CD4-positive, CD25-positive, alpha-beta regulatory T cell (primary cell): ENCODE measurements at places on chromosomes 16 and 17.

- no peak for DNase-seq
- H3K4me1 ChIP-seq: peaks cover 8% of the 10 kb centered on the region
- no peaks in the 10 kb centered on the region for H3K27me3 ChIP-seq
- H3K27ac ChIP-seq: no peak overlapping the region
These were observed 26.4 kb downstream of the PITPNC1 start for GRCh38 chr17:67403483-67403882.

DNA sequence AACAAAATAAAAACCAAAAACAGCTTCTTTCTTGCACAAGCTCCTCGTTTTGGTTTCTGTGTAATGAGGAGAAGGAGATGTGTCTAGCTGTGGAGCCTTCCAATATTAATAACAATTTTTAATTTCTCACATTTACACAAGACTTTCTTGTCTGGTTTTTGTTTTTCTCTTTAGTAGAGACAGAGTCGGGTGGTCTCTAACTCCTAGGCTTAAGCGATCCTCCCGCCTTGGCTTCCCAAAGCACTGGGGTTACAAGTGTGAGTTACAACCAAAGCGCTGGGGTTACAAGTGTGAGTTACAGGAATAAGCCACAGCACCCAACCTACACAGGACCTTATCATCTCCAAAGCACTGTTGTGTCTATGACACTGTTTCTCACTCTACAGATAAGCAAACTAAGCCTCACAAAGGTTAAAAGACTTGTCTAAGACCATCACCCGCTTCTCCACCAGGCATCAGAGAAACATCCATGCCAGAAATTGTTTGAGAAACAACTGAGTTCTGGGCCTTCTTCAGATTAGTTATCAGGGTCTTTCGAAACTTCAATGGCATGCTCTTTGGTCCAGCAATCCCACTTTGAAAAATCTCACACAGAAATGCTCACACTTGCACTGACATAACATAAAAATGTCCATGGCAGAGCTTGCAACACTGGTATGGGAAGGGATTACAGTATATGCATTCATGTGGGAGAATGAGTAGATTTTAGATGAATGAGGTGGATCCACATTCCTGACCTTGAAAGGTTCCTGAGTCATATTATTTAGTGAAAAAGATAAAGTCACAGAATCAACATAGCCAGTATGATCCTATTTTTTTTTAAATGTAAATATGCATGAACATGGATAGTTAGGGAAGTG, 3.9 kb downstream of the ABAT start:
- H3K27me3 ChIP-seq: no peaks in the 10 kb centered on the region
- no peak overlapping the region for H3K27ac ChIP-seq
- H3K4me1 ChIP-seq: peaks cover 18% of the 10 kb centered on the region
- DNase-seq: no peak
- no peaks in the 10 kb centered on the region for H3K36me3 ChIP-seq

GRCh38 chr16:61797296-61797795, 238.9 kb downstream of the CDH8 start:
- H3K36me3 ChIP-seq: no peaks in the 10 kb centered on the region
- H3K4me3 ChIP-seq: no peak overlapping the region
- no peak for DNase-seq
- no peaks in the 10 kb centered on the region for H3K4me1 ChIP-seq
- H3K27ac ChIP-seq: no peak overlapping the region

GRCh38 chr17:20184977-20185619, 175.9 kb downstream of the SPECC1 start:
- no peaks in the 10 kb centered on the region for H3K36me3 ChIP-seq
- H3K4me1 ChIP-seq: no peaks in the 10 kb centered on the region
- DNase-seq: no peak
- H3K27me3 ChIP-seq: no peaks in the 10 kb centered on the region

GRCh38 chr16:57325458-57325857, 33.1 kb upstream of the CCL22 start:
- H3K27ac ChIP-seq: no peak overlapping the region
- H3K27me3 ChIP-seq: no peaks in the 10 kb centered on the region
- H3K4me3 ChIP-seq: no peak overlapping the region
- DNase-seq: no peak
- H3K4me1 ChIP-seq: no peaks in the 10 kb centered on the region
- H3K36me3 ChIP-seq: no peaks in the 10 kb centered on the region
